ENCODE measurements at places on chromosomes 7 and 10.

DNA sequence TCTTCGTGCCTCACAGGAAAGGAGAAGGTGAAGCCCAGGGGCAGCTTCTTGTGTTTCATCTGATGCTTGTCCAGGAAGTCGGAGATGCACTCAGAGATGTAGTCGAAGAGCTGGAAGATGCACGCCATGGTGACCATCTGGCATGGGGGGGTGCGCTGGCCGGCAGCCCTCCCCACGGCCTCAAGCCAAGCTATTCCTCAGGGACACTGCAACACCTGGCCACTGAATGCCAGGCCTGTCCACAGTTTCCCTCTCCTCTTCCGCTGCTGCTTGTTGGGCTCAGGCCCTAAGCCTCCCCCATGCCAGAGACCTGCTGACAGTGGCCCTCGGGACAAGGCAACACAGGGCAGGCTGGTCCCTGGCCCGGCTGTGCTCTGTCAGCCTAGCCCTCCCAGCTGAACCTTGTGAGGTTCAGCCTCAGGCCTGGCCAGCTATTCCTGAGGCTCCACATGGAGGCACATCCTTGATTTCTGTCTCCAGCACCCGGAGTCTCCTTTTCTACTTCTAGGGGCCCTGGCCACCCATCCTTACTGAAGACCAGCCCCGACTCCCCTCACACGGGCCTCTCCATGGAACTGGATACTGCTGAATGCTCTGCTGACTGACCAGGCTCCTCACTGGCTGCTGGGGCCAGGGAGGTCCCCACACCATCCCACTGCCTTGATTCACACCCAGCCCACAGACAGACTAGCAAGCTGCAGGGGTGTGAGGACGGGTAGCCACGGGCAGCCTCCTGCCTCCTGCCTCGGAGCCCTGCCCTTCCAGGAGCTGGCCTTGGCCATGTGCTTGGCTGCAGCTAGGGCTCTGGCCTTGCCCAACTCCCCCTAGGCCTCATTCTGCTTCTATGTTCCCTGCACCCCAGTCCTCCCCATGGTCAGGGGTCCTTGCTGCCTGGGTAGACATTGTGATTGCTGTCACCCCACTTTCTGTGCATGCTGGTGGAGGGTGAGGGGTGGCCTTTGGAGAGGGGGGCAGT is 10.1 kb upstream of the MYL7 start:
- DNase-seq = no peak

DNA sequence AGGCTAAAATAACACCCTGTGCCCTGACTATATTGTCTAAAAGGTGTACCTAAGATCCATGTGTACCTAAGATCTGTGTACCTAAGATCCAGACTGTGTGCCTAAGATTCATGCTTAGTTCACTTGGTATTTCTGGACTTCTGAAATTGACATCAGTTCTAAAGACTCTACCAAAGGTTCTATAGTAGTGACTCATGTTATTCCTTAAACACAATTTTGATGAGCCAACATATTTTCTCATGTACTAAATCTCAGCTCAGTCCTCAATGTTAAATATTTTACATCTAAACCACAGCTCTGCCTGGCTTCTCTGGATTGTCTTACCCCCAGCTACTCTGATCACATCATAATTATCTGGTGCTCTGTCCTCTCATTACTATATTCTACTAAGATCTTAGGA is 802.3 kb upstream of the SORCS1 start:
- DNase-seq = no peak

DNA sequence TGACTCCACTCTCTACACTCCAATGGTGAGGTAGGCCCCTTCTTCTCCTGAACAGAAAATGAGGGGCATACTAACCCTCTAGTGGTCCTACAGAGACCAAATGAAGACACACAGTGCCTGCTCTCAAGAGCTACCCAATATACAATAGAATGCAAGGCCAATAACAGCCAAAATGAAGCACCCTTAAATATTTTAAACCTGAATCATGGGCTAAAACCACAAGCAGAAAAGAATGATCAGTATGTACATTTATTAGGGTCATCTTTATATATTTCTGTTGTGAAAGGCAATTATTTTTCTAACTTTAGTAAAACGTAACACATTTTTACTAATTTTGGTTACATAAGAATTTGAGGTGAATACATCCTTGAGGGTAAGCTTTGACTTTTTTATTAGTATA is 49.9 kb upstream of the COL1A2 start:
- DNase-seq = no peak

DNA sequence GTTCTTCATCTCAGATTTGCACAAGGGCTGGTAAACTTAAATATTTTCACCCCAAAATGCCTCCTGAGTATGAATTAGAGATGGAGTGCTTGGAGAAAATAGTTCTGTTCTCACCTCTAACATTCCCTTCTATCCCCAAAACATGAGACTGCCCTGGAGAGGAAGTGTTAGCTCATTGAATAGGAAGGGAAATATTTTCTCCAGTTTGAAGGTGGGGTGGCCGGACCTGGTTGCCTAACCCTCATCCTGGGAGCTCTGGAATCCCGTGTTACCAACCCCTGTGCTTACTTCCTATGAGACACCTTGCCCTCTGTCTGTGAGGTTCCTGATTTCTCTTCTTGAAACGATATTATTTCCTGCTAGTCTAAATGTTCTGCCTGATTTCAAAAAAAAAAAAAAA is 779 bp downstream of the IFIT2 start:
- DNase-seq = no peak

- DNase-seq = no peak
These were observed 77.8 kb upstream of the FAM133B start for GRCh38 chr7:92667816-92668535.

GRCh38 chr10:120980279-120981255 is 129.4 kb downstream of the WDR11 start:
- DNase-seq = no peak

DNA sequence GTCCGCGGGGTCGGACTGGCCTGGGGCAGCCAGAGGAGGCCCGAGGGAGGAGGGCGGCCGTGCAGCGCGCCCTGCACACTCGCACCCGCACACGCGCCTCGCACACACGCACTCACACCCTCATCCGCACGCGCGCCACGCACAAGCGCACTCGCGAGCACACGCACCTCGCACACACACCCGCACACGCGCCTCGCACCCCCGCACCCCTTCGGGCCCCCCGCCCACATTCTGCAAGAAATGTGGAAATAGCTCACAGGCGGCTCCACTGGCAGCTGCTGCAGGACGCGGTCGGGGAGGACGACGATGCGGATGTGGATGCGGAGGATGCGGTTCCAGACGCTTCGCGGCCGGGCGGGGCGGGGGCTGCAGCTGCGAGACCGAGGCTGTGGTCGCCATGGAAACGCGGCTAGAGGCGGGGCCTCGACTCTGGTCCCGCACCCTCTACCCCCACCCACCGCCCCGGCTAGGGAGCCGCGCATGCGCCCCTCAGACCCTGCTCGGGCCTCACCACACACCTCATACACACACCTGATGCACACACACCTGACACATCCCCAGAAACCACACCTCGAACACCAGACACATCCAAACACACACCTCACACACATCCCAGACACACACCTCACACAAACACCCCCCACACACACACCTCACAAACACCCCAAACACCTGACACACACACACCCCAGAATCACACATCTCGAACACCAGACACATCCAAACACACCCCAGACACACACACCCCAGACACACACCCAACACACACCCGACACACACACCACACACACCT is at the start of gene CALY:
Gene CALY, minus strand, starts transcription at position 320 of the 793 bp plus-strand sequence. CDS start 7,907 bp downstream, outside the sequence.
- DNase-seq = peak; percentile 94

- no peak for DNase-seq
These were observed 139.9 kb upstream of the ZNF438 start for GRCh38 chr10:31171402-31172083.

- no peak for DNase-seq
These were observed 111.3 kb downstream of the PTEN start for GRCh38 chr10:87974769-87975168.

- no peak for DNase-seq
These were observed 176.6 kb downstream of the TPK1 start for GRCh38 chr7:144659211-144659610.

DNA sequence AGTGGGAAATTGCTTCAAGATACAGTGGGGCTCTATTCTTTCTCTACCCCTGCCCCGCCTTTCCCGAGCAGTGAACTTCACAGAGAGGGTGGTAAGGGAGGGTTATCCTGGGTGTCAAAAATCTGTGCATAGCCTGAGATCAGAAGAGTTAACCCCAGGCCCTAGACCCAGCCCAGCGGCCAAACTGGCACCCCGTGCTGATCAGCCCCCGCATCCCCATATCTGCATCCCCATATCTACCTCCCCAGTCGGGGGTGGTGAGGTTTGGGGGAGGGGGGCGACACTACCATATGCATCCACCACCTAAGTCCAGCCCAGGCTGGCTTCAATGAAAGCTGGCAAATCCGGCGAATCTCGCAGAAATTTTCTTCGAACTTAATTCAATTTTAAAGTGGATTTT is 7.0 kb upstream of the DLX6 start:
- DNase-seq = no peak

- no peak for DNase-seq
These were observed 1231.2 kb downstream of the GATA3 start for GRCh38 chr10:9285690-9286089.

DNA sequence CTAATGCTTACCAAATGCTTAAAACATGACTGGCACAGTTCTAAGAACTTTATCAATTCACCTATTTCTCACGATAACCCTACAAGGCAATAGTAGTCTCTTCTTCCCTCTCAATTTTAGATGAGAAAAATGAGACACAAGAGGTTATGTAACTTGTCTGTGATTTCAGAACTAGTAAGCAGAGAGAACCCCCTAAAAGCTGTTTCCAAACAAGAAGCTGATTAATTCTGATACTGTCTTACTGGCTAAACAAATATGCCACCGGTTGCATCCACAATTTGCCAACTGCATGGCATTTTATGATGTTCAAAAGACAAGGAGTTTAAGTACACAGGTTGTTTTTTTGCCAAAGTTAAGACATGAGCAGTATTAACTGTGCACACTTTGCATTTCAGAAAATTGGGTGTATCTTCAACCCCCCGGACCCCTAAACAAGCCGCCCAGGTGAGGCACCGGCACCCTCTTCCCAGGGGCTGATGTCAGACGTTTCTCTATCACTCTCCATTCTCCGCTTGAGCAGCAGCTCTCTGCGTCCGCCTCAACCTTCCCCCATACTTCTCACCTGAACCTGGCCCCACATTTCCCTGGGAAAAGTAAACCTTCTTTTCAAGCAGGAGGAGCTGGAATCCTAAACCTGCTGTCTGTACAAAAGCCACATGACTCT is 21.7 kb downstream of the RSU1 start:
- no peak for DNase-seq

DNA sequence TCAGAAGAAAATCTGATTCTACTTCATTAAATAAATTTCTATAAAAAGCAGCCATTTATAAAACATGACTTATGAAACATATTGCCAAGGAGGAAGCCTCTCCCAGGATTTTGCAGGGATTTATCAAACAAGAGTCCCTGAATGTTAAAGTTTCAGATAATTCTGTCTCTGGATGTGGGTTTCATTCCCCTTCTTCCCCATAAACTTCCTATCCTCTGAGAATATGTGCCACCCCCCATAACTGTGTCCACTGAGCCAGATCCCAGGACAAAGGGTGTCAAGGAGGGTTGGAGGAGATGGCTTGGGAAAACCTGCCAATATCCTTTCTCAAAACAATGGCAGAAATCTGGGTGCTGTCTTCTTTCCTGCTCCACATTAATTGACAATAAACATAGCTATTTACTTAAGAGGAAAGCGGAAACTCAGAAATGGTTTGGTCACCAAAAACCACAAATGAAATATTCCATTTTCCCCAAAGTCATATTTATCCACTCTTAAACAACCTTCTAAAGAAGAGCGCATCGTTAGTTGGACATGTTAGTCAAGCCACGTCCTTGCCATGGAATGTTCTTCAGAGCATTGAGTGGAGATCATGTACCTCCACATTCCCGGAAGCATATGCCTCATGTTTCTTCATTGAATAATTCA is 54.3 kb upstream of the AKR1E2 start:
- DNase-seq = no peak

DNA sequence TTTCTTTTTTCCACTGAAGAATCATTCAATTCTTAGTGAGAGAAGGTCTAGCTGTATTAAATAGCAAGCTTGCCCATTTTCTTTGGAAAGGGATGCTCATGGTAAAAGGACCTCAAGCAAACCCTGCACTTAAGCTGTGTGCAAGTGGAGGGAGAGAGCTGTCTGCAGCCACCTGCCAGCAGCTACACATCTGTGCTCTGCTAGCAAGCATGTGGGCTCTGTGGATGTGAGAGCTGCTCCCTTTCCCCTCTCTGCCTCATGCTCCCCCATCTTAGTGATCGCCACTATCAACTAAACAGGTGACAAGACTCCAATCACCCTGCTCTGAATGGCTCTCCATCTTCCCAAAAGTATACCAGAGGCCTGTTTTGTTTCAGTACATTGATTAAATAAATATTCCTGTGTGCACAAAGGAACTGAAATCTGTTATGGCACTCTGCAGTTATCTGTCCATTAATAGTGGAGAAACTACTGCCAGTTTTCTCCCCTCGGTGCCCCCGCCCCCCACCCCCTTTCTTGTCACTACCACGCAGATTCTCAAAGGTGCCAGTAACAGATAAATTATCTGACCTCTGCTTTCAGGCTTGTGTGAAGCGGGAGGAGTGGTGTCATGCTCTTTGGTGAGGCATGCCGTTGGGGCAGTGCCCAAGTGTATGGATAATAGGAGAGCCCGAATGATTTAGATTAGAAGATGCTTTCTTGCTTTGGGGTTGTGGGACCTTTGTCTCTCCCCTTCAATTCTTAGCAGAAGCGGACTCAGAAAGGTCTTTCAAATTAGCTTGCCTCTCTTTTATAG is 26.4 kb downstream of the AUTS2 start:
- DNase-seq = no peak

DNA sequence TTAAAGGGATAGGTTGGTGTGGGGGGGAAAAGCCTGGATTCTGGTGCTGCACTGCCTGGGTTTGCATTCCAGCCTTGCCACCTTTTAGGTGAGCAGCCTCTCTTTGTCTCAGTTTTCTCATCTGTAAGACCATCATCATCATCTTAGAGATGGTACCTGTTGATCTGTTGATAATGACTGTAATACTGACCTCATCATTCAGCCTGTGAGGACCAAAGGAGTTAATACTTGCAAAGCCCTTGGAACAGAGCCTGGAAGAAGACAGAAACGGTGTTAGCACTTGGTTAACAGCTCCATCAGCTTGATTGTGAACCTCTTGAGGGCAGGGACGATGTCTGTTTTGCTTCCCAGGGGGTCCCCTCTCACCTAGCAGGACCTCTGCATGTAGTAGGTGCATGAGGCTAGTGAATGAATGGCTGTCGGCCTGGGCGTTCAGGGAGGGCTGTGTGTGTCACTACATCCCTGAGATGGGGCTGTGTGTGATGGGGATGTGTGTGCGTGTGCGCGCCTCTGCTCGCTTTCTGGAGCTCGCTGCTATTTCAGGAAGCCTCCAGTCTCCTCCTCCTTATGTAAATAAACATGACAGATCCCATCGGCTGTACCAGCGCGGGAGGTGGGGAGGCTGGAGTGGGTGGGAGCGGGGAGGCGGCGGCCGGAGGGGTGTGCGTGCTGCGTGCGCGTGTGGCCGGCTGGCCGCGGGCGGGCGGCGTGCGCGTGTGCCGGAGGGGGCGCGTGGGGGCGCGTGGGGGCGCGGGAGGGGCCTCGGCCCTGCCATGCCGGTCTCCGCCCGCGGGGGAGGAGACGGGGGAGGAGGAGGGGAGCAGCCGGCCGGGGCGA is 61.2 kb downstream of the NEURL1 start:
- no peak for DNase-seq
